Stimulated activated CD8-positive, alpha-beta memory T cell treated with anti-CD3 and anti-CD28 coated beads, Interleukin-4, amount 100 ng/mL, for 4 hours (primary cell): ENCODE measurements at places on chromosomes 1 and 21.

- DNase-seq = peak; percentile 20
These were observed 16.4 kb downstream of the INPP5B start for GRCh38 chr1:37930246-37931101.

GRCh38 chr21:39675993-39676661, 63.4 kb downstream of the B3GALT5 start:
- no peak for DNase-seq

GRCh38 chr1:228500901-228501871, 14.0 kb downstream of the RNF187 start:
- peak; percentile 82 for DNase-seq

DNA sequence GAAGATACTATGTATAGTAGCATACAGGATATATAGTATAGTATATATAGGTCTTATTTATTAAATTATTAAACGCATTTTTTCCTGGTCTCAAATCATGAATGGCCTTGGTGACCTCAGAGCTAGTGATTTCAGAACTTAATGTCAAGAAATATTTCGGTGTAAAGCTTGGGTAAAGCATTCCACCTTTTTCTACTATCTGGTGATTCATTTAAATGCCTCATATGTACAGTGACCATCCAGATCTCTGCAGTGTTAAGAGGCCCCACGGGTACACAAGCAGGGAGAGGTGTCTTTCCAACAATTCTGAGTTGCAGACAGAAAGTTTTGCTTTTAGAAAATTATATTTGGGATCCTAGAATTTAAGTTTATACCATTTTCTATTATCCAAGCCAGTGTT, 626.5 kb downstream of the PTPRC start:
- no peak for DNase-seq

DNA sequence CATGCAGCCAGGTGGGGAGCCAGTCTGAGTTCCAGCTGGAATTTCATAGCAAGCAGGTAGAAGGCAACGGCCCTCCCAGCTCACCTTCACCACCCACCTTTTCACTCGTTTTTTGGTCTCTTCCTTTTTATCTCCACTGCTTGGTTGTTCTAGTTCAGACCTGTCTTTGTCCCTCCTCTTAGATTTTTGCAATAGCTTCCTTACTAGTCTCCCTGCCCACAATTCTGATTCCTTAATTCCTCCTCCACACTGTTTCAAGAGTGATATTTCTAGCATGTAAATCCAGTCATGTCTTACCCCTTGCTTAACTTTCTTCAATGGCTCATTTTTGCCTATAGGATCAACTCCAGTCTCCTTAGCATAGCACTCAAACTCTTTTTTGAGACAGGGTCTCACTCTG, 119.6 kb downstream of the TMEM53 start:
- no peak for DNase-seq

- DNase-seq = no peak
These were observed 4.0 kb upstream of the PLEKHM2 start for GRCh38 chr1:15680131-15680530.

DNA sequence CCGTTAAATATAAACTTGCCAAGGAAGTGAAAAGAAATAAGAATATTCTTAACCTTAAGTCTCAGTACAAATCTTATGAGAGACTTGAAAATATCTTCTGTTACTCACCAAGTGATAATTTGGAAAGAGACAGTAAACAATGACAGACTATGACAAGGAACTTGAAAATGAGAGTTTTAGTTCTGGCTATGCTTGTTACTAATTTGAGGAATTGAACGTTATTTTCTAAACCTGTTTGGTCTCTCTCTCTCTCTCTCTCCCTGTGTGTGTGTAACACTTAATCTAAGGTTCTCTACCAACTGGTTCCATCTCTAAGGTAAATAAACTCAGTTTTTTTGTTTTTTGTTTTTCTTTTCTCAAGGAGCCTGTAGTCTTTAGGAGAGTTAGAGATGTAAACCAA, 161.8 kb downstream of the AMY1C start:
- no peak for DNase-seq

- no peak for DNase-seq
These were observed 70.7 kb upstream of the ESRRG start for GRCh38 chr1:216793973-216794372.

GRCh38 chr1:172537827-172538391, 5.0 kb downstream of the SUCO start:
- no peak for DNase-seq

DNA sequence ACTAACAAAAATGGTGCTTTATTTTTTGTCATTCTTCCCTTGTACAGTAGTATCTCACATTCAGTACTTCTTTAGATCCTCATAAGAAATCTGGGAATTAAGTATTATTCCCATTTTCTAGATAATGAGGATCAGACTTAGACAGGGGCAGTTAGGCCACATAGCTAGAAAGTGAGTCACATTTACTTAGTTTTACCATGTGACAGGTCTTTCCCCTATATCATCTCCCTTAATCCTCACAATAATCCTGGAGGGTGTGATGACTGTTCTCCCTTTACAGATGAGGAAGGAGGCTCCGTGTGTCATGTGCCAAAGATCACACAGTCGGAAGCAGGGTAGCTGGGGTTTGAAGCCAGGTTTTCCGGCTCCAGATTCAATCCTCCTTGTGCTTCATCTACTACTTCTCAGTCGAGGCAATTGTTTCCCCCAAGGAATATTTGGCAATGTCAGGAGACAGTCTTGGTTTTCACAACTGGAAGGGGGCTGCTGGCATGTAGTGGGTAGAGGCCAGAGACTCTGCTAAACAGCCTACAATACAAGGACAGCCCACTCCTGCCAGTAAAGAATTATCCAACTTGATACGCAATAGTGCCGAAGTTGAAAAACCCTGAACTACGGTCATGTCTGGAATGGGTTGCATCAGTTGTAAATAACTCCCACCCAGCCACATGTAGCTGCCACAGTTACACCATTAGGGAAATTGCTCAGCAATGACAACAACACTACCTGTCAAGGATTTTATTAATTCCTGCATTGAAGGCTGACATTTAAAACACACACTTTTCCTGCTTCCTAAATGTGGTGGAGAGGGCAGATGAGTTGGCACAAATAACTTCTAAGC, 54.5 kb downstream of the C8B start:
- DNase-seq = no peak

DNA sequence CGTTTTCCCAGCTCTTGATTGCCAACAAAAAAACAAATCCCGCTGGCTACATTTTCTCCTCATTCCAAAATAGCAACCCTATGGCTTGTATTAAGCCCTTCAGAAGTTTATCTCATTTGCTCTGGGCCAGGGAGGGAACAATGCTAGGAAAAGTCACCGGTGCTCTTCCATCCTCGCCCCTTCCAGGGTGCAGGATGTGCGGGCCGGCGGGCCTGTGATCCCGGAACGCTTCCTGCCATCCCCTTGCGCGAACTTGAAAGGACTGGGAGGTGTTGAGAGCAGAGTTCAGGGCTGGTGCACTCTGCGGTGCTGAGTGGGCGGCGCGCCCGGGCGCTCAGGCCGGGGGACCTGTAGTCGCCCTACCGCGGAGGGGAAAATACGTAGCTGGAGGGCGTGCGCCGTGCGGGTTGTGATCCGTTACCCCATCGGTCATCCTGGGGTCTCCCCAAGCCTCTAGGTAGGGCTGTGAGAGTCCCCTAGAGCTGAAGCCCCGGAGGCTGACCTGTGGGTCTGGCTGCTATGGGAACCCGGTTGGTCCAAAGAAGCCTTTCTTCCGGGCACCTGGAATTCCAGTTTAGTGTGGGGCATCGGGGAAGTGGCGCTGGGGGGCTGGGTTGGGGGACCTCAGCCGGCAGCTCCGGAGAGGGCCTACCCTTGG, 13.1 kb downstream of the NR5A2 start:
- no peak for DNase-seq

DNA sequence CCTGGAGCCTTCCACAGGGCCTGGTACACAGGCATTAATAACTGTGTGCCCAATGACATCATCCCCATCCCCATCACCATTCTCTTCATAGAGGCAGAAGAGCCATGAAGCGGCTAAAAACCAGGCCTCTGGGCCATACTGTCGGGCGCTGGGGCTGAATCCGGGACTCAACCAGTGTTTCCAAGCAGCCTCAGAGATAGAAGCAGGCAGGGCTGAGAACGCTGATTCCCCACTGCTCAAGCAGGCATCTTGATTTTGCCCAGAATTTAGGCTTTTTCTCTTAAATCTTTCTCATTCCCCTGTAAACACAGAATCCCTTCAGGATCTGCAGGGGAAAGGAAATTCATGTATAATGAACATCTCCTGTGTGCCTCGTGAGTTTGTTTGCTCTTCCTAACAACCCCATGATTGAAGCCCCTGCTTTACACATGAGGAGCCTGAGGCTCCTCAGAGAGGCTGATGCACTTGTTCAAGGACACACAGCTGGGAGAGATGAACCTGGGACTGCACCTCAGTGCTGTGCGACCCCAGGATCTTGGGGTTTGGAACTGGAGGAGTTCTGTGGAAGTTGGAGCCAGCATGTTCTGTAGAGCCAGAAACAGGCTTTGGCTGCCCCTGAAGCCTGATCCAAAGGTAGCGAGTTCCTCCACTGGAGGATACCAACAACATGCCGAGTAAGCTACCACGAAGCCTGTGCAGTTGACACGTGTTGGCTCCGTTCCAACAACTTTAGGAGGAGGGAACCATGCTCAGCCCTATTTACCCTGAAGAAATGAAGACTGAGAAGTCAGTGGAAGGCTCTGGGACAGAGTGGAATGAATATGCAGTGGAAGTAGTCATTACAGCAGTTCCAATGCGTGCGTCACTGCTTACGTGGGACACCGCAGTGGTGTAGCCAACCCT, 55.5 kb downstream of the EDN2 start:
- no peak for DNase-seq

GRCh38 chr21:44930543-44930981, 9.3 kb upstream of the SLX9 start:
- peak; percentile 71 for DNase-seq

DNA sequence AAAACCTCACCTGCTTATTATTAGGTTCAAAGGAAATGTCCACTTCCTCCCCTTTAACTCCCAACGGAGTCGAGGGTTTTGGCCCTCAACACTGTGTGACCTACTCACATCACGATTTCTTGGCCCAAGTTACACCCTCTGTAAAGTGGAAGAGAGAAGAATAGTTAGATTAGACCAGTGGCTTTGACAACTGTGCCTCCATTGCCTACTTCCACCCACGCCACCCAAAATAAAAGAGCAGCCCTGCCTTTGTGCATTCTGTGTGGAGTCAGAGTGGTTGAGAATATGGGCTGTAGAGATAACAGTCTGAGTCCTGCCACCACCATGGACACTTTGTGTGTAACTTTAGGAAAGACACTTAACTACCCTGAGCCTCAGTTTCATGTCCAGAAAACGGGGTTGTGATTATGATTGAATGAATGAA, 4.1 kb upstream of the HDGF start:
- no peak for DNase-seq

GRCh38 chr1:239909898-239910297, 181.8 kb upstream of the FMN2 start:
- DNase-seq = no peak

DNA sequence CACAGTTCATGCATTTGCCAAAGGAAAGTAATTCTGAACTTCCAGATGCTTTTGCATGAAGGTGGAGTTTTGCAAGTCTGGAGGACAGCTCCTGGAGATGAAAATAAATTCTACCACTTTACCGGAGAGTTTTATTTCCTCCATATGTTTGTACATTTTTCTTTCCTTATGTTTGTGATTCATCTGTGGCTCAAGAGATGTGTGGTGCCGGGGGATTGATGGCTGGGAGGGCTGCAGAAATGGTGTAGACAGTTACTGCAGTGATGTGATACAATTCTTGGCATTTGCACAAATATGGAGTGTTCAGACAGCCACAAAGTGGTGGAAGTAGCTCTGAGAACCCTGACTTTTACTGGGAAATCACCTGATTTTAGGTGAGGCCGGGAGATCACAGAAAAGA, 58.5 kb upstream of the ASB17 start:
- no peak for DNase-seq

DNA sequence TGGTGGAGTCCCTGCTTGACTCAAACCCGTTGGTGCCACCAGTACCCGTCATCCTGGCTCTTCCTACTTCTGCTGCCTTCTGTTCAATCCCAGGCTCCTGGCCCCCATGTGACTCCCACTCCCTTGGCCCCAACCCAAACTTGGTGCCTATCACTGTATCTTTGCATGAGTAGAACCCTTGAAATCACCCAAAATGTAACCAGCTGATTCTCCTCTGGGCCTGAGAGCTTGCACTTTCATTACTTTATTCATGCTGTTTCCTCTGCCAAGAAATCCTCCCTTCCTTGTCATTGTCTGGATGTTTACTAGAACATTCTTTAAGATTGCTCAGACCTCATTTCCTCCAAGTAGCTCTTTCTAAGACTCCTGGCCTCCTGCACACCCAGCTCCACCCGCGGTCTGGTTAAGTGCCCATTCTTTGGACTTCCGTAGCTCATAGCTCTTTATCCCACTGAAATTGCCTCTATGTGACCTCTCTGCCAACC, 15.7 kb downstream of the PTAFR start:
- no peak for DNase-seq

- no peak for DNase-seq
These were observed 1.4 kb downstream of the GOLPH3L start for GRCh38 chr1:150695561-150695960.

DNA sequence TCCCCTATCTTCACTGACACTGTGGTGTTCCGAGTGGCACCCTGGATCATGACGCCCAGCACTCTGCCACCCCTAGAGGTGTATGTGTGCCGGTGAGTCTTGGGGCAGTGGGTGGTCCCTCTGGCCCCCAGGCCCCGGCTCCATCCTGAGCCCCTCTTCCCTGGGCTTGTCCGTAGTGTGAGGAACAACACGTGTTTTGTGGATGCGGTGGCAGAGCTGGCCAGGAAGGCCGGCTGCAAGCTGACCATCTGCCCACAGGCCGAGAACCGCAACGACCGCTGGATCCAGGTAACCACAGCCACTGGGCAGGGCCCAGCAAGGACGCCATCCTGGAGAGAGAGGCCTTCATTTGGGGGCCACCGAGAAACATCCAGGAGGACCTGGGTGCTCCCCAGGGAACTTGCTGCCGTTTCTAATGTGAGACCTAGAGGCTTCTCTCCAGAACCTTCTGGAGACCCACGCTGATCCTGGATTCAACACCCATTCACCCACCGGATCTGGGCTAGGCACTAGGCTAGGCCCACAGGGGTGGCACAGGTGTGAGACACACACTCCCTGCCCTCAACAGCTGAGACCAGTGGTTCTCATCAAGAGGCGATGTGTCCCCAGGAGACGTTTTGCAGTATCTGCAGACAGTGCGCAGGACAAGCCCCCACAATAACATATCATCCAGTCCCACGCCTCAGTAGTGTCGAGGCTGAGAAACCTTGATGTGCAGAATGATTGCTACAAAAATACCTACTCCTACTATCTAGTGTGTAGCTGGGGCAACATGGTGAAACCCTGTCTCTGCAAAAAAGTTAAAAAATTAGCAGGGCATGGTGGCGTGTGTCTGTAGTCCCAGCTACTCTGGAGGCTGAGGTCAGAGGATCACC, 22.2 kb downstream of the PADI3 start:
- no peak for DNase-seq

GRCh38 chr21:41433566-41433965, 7.5 kb downstream of the MX1 start:
- DNase-seq = no peak

- DNase-seq = no peak
These were observed 13.0 kb upstream of the TMEM9 start for GRCh38 chr1:201167041-201167991.

GRCh38 chr1:148379170-148379500, 104.0 kb downstream of the PPIAL4G start:
- DNase-seq = no peak
